Naive thymus-derived CD8-positive, alpha-beta T cell (primary cell): ENCODE measurements at places on chromosomes 4 and X. TPM values are rescaled to one million over a fixed set of nuclear protein-coding genes. Genes with fewer than 3 reads are reported as not detected.

- no peak for DNase-seq
- peaks cover 47% of the 10 kb centered on the region for H3K4me1 ChIP-seq
- H3K27me3 ChIP-seq = no peaks in the 10 kb centered on the region
- no peak overlapping the region for H3K4me3 ChIP-seq
- peak overlapping the region; percentile 64 for H3K27ac ChIP-seq
Measured at GRCh38 chrX:79110731-79111130, 33.8 kb upstream of the GPR174 start.

- no peak for DNase-seq
- H3K27ac ChIP-seq = peak overlapping the region; percentile 76
- H3K27me3 ChIP-seq = no peaks in the 10 kb centered on the region
- H3K4me3 ChIP-seq = no peak overlapping the region
- H3K36me3 ChIP-seq = peaks cover 18% of the 10 kb centered on the region
Measured at GRCh38 chr4:145830699-145831098, 107.9 kb downstream of the ZNF827 start.

GRCh38 chr4:110742143-110742542, 119.3 kb upstream of the PITX2 start:
- no peaks in the 10 kb centered on the region for H3K27me3 ChIP-seq
- H3K27ac ChIP-seq = no peak overlapping the region
- no peaks in the 10 kb centered on the region for H3K4me1 ChIP-seq
- no peak overlapping the region for H3K4me3 ChIP-seq
- H3K36me3 ChIP-seq = no peaks in the 10 kb centered on the region

DNA sequence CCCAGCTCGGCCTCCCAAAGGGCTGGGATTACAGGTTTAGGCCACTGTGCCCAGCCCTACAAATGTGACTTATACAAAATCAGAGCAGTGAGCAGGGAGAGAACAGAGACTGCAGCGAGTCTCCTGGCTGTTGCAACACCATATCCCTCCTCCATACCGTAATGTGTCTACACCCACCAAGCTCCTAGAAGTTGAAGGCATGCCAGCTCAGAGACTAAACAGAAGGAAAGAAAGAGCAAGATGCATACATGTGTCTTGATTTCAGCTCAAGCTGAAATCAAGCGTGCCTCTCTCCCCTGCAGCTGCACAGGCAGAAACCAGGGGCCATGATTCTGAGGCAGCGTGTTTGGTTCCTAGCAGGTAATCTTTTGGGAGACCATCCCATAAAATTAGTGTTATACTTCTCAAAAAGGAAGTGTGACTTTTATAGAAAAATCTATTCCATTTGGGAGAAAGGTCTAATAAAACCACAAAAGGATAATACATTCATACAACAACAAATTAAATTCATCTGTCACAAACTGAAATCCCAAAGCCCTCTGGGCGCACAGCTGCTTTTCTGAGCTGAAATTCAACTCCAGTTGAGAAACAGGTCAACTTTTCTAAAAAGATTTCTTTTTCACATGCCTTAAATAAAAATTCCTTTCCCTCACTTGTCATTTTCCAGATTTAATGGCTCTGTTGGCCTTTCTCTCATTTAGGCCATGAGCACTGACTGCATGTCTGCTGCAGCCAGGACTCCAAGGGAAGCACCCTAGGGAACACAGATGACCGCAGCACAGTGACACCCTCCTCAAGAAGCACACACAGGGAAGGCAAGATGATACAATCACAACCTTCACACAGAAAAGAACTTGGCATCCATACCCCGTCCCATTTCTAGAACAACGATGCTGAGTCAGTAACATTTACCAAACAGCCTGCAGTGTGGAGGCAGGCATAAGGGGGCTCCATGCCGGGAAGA, 34.4 kb downstream of the AFAP1 start:
- H3K27ac ChIP-seq = peak overlapping the region; percentile 74

GRCh38 chrX:150615356-150615755, 46.9 kb downstream of the MTM1 start:
- H3K4me1 ChIP-seq = no peaks in the 10 kb centered on the region
- H3K27me3 ChIP-seq = no peaks in the 10 kb centered on the region
- peaks cover 2% of the 10 kb centered on the region for H3K36me3 ChIP-seq
- H3K27ac ChIP-seq = no peak overlapping the region

- no peaks in the 10 kb centered on the region for H3K36me3 ChIP-seq
- H3K4me3 ChIP-seq = no peak overlapping the region
- no peaks in the 10 kb centered on the region for H3K4me1 ChIP-seq
- H3K27ac ChIP-seq = no peak overlapping the region
- DNase-seq = no peak
- H3K27me3 ChIP-seq = no peaks in the 10 kb centered on the region
Measured at GRCh38 chrX:133477986-133478385, 62.7 kb upstream of the GPC4 start.

CDS1 gene
- 0.85 TPM for total RNA-seq

KIAA1210 gene
- total RNA-seq = not detected

GAB3 gene
- total RNA-seq = 9.9 TPM

GEMIN8 gene
- 10.2 TPM for total RNA-seq

ATP6AP1 gene
- total RNA-seq = 51.9 TPM
